ENCODE measurements at places on chromosomes 13 and 19.

DNA sequence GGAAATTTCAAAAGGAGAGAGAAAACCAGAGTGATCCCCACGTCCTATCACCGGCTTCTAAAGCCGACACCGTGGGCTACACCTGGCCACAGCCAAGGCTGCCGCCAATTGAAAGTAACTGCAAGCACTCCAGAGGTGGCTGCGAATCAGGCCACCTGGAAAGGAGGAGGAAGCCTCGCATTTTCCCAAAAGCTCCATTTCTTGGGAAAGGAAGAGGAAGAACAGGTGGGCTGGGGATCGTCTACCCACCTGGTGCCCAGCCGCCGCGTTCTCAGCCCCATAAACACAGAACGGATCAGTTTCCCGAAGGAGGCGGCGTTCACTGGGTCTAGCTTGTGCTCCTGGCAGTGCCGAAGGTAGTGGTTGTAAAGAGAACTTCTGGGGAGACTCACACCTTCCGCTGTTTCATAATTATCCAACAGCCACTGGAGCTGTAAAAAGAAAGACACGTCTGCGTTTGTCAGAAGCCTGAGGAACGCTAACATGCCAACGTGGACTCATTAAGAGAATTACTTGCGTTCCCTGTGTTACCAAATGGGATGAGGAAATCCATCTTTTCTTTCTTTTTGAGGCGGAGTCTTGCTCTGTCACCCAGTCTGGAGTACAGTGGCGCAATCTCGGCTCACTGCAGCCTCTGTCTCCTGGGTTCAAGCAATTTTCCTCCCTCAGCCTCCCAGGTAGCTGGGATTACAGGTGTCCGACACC, 38.1 kb upstream of the RANBP3 start:
- DNase-seq: no peak

DNA sequence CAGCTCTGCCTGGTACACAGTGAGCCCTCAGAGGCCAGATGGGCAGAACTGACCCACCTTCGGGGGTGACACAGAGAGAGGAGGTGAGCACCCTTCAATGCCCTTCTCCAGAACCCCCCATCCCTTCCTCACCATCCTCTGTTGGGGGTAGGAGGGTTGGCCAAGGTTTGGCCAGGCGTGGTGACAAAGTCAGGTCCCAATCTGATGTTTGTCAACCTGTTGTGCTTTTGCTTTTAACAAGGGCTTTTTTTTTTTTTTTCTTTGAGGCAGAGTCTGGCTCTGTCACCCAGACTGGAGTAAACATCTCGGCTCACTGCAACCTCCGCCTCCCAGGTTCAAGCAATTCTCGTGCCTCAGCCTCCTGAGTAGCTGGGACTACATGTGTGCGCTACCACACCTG, 7.3 kb downstream of the PTGIR start:
- no peak for DNase-seq

GRCh38 chr19:36460046-36460445, 29.3 kb downstream of the ZNF566 start:
- no peak for DNase-seq

DNA sequence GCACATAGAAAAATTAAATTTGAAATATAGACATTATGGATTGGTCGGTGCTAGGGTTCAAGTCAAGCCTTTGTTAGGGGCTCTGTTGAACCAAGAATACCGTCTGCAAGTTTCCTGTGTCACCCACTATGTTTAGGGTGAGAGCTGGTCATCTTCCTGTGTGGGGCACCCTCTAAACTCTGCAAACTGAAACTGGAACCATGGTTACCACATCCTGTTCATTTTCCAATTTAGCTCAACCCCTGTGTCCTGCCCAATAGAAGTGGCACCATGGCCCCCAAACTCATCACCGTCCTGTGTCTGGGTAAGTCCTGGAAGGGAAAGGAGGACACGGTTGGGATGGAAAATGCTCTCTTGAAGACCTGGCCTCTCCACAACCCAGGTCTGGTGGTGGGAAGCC, 29.9 kb downstream of the LAIR2 start:
- DNase-seq: no peak

- no peak for DNase-seq
Observed at GRCh38 chr13:100594731-100595130, 6.1 kb upstream of the GGACT start.

- no peak for DNase-seq
Observed at GRCh38 chr13:20882206-20882605, 20.3 kb downstream of the XPO4 start.

All from T-helper 2 cell (primary cell).